ENCODE measurements at places on chromosomes 12 and 14. TPM values are rescaled to one million over a fixed set of nuclear protein-coding genes. Genes with fewer than 3 reads are reported as not detected.

- DNase-seq: no peak
These were observed 373.1 kb upstream of the DCN start for GRCh38 chr12:91555436-91556415.

GRCh38 chr12:102638777-102639176 is 158.4 kb upstream of the IGF1 start:
- no peak for DNase-seq

GRCh38 chr14:36525746-36526099 is 5.7 kb upstream of the NKX2-1 start:
- DNase-seq: no peak

GRCh38 chr14:88040146-88040545 is 35.2 kb downstream of the GPR65 start:
- no peak for DNase-seq

- DNase-seq: no peak
These were observed 20.0 kb upstream of the SOCS2 start for GRCh38 chr12:93552427-93552826.

Gene SLC17A8
- total RNA-seq: not detected

- no peak for DNase-seq
These were observed 28.3 kb downstream of the LRCOL1 start for GRCh38 chr12:132582058-132582420.

GRCh38 chr14:58919217-58919616 is 269.2 kb upstream of the DAAM1 start:
- no peak for DNase-seq

Gene EIF2B1
- 54.3 TPM for total RNA-seq

GRCh38 chr12:82407481-82407880 is 49.2 kb downstream of the METTL25 start:
- no peak for DNase-seq

- no peak for DNase-seq
These were observed 626.0 kb upstream of the SEL1L start for GRCh38 chr14:82159624-82160023.

GRCh38 chr12:130803702-130804101 is 35.3 kb downstream of the STX2 start:
- no peak for DNase-seq

Gene GLIPR1L2
- 0.91 TPM for total RNA-seq

DNA sequence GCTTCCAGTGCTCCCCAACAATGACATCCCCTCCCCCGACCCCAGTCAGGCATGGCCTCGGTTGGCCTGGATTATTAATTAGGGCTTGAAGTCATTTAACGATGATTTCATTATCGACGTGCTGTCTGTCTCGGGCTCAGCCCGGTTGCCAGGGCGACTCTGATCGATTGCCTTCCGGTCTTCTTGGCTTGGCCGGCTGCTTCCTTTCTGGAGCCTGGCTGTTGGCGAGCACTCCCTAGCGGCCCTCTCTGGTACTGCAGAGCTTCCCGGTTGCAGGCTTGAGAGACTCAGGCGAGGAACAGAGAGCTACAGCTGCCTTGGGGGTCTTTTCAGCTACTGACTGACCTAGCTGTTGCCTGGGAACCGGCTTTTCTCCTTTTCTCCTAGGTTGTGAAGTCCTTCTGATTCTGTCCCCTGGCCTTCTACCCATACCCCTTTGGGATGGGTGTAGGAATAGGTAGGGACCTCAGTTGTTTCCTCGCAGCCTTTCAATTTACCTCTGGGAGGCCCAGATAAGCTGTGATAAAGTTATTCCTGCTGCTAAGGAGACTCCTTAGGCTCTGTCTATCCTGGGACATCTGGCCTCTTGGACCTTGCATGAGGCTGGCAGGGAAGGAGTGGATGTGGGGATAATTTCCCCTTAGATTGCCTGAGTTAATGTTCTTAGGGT is 5.5 kb upstream of the CISTR start:
- peak; percentile 80 for DNase-seq

DNA sequence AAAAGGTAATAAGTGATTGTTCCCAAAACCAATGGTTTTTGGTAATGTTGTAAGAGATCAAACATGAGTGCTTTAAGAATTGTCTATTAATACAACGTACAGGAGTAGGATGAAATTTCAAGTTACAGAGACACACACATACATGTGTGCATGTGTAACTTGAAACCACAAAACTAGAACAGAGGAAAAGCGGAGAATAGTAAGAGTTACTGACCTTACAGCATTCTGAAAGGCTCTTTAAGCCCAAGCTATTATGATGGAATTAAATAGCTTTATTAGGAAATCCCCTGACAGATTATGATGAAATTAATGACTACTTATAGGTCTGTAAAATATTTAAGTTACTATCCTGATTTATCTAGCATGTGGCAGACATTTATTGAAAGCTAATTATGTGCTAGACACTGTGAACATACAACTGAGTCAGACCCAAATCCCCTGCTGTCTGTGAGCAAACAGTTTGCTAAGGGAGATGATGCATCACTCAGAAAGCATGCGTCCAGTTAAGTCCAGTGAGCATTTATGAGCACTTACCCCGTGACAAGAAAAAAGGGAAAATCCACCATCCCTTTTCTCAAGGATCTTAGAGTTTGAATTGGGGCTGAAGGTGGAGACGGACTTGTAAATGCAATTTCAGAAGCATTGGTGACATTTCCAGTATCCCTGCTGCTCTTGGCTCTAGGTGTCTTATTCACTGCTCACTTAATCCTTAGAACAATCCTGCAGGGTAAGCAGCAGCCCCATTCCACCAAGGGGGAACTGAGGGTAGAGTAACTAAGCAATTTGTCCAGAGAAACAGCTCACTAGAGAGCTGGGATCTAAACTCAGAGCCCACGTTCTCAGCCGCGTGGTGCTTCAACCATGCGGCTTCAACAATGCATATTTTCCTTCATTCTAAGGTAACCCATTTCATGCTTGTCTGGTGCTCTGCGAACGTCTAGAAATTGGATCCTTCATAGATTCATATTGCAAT is 117.4 kb downstream of the EML1 start:
- no peak for DNase-seq

- DNase-seq: peak; percentile 9
These were observed at the start of gene LRRK2 for GRCh38 chr12:40224439-40225291. Gene LRRK2 (plus strand): TSS chr12:40224997. CDS start chr12:40225132, 135 bp downstream.

- DNase-seq: no peak
These were observed 14.8 kb downstream of the SLC25A29 start for GRCh38 chr14:100291305-100292075.

DNA sequence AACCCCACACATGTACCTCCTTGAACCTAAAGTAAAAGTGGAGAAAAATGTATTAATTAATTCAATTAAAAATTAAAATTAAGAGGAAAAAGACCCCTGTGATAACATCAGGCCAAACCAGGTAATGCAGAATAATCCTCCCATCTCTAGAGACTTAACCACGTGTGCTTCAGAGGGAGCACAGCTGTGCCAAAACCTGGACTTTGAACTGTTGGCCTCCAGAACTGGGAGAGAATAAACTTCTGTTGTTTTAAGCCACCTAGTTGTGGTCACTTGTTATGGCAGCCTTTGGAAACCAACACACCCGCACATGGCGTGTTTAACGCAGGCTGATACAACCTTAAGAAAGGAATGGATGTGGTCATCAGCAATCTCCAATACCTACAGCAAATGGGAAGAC is 23.8 kb downstream of the OAS2 start:
- DNase-seq: no peak

DNA sequence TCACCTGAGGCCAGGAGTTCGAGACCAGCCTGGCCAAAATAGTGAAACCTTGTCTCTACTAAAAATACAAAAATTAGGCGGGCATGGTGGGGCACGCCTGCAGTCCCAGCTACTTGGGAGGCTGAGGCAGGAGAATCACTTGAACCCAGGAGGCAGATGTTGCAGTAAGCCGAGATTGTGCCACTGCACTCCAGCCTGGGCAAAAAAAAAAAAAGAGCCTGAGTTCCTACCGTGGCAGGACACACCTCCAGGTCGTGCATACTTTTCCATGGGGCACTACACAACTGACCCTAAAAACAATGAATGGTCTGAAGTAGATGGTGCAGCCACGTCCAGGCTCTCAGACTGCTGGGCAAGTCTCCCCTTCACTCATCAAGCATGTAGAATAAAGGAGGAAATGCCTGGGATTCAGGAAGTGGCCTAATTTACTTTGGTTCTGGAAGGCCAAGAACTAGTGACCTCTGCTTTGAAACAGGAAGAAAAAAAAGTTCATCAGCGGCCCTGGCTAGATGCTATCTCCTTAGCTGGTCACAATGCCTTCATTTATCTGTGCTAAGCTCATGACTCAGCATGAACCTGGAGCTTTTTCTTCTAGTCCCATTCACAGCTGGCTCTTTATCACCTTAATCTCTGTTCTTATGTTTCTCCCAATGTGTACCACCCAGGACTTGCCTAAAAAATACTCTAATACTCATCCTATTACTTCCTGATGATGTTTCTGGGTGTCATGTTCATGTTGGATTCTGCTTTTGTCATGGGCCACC is 55.8 kb upstream of the OR6J1 start:
- DNase-seq: no peak

Gene TOX4
- total RNA-seq: 86.2 TPM

DNA sequence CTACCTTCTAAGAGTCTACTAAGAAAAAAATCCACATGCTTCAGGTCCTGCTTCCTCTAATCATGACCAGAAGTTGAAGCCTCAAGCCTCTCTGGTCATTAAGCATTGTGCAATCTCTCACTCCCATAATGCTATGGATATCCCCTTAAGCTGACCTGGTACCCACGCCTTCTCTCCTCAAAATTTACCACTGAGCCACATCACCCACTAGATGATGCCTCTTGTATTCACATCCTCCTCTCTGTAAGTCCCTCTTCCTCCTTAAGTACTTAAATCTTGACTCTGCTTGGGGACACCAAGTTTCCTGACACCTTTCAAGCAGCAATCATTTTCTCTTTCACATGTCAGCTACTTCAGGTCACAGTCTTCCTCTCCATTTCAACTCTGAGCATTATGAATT is 9.8 kb downstream of the GALNT4 start:
- DNase-seq: no peak

Gene OVCH1
- total RNA-seq: not detected

DNA sequence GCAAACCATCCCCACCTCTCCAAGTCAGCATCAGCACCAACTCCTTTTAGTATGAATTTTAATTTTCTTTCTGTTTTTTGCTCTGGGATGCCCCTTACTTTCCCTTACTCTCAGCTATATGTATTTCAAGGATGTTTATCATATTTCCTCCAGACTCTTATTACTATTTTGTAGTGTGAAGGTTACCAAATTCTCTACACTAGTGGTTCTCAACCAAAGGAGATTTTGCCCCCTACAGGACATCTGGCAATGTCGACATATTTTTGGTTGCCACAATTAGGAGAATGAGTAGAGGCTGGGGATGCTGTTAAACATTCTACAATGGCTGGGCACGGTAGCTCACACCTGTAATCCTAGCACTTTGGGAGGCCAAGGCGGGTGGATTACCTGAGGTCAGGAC is 29.1 kb upstream of the SOS2 start:
- DNase-seq: no peak

Data from naive thymus-derived CD8-positive, alpha-beta T cell (primary cell).